ENCODE measurements at places on chromosomes 6 and 20.

DNA sequence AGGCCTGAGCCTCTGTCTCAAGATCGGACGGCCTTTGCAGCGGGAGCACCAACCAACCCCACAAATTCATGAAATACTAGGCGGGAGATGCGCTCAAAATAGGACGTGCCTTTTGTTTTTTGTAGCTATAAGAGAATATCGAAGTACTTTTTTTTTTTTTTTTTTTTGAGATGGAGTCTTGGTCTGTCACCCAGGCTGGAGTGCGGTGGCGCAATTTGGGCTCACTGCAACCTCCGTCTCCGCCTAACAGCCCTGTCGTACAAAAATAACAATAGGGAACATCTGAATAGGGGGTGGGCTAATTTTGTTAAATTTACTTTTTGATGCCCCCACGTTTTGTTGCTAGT lies 5.9 kb upstream of the TUBB2A start:
- no peak for DNase-seq

- no peak for DNase-seq
These were observed 354.7 kb downstream of the CDC5L start for GRCh38 chr6:44742201-44742600.

DNA sequence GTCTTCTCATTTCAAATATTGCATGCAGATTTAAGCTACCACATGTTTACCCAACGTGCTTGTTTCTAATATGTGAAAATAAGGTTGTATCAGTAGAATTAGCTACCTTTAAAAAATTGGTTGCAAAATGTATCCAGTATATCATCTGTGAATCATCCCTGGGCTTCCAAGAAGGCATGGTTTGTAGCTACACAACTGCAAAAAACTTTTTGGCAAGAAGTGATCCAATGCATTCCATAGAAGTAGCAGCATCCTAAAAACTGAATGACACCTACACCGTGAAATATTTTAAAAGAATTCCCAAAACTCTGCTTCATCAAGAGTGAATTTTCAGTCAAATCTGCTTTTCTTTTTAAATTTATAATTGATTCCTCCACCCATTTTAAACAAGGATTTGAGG lies 89.1 kb downstream of the AIG1 start:
- DNase-seq: no peak

- DNase-seq: no peak
These were observed 178.7 kb downstream of the TBXT start for GRCh38 chr6:165988757-165989456.

- DNase-seq: no peak
These were observed 4.6 kb upstream of the MYB start for GRCh38 chr6:135176464-135176863.

DNA sequence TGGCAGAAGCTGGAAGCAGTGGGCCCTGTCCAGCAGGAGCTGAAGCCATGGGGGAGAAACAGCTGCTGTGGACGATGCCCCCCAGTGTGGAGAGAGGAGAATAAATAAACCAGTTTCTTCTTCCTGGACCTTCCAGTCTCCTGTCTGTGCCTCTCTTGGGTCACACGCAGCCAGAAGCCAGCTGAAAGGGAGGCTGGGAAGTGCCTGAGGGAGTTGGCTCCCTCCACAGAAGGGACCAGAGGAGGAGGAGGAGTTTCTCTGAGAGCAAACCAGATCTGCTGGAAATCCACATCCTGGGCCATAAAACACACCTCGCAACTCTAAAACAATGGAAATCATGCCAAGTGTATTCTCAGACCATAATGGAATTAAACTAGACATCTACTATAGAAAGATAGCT lies 577.0 kb downstream of the CDH26 start:
- DNase-seq: no peak

- no peak for DNase-seq
These were observed 1.5 kb upstream of the HMGN4 start for GRCh38 chr6:26536571-26537159.

GRCh38 chr20:31446084-31446819 lies 5.8 kb downstream of the DEFB123 start:
- no peak for DNase-seq

GRCh38 chr6:164749221-164750064 lies 560.0 kb downstream of the C6orf118 start:
- no peak for DNase-seq

GRCh38 chr6:34063651-34064050 lies 82.2 kb downstream of the GRM4 start:
- DNase-seq: no peak

DNA sequence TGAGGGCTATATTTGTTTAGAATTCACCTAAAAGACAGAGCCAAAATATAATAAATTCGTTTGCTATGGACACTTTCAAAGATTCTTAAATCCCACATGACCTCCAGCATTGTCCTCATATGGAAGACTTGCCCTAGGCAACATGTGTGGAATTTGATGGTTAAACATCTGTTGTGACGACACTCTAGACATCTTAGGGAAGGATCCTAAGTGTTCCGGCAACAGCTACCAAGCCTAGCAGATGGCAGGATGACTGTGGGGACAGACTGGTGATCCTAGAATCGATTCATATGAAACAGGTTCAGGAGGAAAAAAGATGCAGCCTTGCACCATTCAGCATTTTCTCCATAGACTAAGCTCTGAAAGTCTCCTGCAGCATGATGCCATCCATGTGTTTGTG lies 77.6 kb upstream of the BACH2 start:
- DNase-seq: no peak

DNA sequence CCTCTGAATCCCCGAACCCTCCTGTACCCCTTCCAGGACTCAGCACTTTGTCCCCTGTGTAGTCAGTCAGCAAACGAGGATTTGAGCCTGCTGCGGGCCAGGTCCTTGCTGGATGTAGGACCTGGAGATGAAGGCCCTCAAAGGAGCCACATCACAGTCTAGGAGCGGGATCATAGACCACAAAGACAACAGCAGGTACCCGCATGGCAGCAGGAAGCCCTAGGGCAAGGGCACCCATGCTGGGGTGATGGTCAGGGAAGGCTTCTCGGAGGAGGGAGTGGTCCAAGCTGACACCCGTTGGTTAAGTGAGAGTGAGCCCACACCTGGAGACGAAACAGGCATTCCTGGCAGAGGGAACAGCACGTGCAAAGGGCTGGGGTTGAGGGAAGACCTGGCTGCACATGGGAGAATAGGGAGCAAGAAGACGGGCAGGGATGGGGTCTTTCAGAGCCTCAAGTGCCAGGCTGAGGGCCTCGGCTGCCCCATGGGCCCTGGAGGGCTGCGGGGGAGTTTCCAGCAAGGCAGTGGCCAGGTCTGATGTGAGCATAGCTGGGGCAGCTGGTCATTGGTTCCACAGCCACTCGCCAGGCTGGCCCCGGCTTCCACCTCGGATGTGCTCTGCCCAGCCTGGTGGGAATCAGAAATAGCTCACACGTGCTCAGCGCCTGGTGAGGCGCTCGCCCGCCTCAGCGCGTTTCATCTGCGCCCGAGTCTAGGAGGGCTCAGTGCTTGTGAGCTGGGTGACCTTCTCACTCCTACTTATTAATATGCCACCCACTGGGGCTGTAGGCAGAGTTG lies 15.0 kb downstream of the DLGAP4 start:
- DNase-seq: no peak
